ENCODE measurements at places on chromosomes 7 and 10.

- no peak for DNase-seq
These were observed 38.0 kb downstream of the LHFPL3 start for GRCh38 chr7:104366390-104366789.

- no peak for DNase-seq
These were observed 53.7 kb upstream of the IGFBP3 start for GRCh38 chr7:45974540-45975360.

GRCh38 chr10:5445006-5445405, 32.6 kb downstream of the NET1 start:
- no peak for DNase-seq

GRCh38 chr10:31912898-31913850, 15.5 kb downstream of the ARHGAP12 start:
- no peak for DNase-seq

DNA sequence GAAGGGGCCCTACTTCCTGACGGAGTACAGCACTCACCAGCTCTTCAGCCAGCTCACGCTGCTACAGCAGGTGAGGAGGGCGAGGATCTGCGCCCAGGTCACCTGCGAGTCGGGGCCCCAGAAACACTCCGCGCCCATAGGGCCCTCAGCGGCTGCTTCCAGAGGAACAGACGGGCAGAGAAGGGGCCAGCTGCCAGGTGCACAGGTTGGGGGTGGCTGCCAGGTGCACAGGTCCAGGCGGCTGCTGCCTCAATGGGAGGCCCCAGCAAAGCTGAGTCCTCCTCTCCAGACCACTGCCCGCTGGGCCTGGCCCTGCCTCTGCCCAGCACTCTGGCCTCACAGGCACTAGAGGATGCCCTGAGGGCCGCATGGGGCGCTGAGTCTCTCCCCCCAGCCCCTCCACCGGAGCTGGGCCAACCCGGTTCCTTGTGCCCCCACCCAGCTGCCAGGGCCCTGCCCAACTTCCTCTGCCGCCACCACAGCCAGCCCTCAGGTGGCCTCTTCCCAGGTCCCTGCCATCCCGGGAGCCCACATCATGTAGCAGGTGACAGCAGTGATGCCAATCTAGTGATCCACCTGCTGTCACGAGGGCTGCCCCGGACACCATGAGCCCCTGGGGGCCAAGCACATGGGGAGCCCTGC, 17.0 kb upstream of the UTF1 start:
- DNase-seq, result no peak

GRCh38 chr10:30046476-30046875, 12.9 kb downstream of the JCAD start:
- DNase-seq, result no peak

- DNase-seq, result no peak
These were observed 128.4 kb downstream of the MTERF1 start for GRCh38 chr7:91752102-91752501.

DNA sequence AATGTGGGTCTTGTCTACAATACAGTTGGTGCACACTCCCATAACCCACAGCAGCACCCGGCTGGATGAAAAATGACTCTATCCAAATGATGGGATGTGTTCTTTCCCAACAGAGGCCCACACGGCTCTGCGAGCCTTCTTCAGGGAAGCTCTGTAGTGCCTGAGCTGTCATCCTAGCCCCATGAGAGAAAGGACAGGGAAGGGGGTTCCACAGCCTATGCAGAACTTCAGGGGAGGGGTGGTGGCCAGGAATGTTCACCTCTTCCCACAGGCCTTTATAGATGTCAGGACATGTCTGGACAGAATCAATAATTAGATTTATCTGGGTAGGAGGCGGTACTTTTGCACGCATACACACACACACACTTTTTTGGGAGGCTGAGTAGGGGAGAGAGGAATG, 109.0 kb downstream of the JCAD start:
- DNase-seq, result no peak

GRCh38 chr7:142632271-142633134, 116.8 kb upstream of the PRSS1 start:
- DNase-seq, result no peak

- no peak for DNase-seq
These were observed 17.1 kb downstream of the ADAM8 start for GRCh38 chr10:133259602-133259989.

DNA sequence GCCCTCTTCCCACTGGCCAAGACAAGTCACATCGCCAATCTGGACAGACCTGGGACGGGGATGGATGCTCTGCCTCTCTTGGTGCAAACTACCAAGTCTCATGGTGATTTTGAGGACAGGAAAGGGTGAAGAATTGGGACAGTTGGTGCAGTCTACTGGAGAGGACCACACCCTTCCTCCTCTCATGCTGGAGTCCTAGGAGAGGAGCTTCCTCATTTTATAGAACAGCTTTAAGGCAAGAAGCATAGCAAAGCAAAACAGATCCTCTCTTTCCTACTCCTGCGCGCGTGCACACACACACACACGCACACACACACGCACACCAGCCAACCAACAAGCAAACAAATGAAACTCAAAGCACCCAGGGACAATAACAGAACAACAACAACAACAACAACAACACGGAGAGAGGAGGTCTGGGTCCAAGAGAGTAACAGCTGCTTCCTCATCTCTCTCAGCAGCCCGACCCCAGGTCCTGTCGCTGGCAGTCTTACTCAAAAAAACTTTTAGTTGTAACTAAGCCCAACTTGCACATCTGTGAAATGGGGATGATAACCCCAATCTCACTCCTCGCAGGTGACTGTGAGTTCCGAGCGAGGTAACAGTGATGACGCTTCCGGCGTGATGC, 83.4 kb downstream of the TMEM178B start:
- no peak for DNase-seq

GRCh38 chr7:1957471-1958225, 275.1 kb downstream of the MAD1L1 start:
- DNase-seq, result no peak

GRCh38 chr7:21724562-21724961, 181.7 kb downstream of the DNAH11 start:
- DNase-seq, result no peak

GRCh38 chr10:24721229-24722106, 2.2 kb downstream of the ARHGAP21 start:
- DNase-seq, result no peak

GRCh38 chr10:639001-639750, 50.3 kb downstream of the DIP2C start:
- no peak for DNase-seq

GRCh38 chr7:127736511-127736910, 84.5 kb downstream of the SND1 start:
- no peak for DNase-seq

GRCh38 chr7:2105280-2105679, 127.5 kb downstream of the MAD1L1 start:
- DNase-seq, result no peak

- DNase-seq, result no peak
These were observed 10.8 kb upstream of the HSPA12A start for GRCh38 chr10:116752969-116753665.

GRCh38 chr7:101172854-101173751, 7.0 kb downstream of the NAT16 start:
- no peak for DNase-seq

- no peak for DNase-seq
These were observed 757.1 kb downstream of the INHBA start for GRCh38 chr7:40945788-40946187.

- no peak for DNase-seq
These were observed 111.8 kb upstream of the AGR3 start for GRCh38 chr7:16993543-16993942.

DNA sequence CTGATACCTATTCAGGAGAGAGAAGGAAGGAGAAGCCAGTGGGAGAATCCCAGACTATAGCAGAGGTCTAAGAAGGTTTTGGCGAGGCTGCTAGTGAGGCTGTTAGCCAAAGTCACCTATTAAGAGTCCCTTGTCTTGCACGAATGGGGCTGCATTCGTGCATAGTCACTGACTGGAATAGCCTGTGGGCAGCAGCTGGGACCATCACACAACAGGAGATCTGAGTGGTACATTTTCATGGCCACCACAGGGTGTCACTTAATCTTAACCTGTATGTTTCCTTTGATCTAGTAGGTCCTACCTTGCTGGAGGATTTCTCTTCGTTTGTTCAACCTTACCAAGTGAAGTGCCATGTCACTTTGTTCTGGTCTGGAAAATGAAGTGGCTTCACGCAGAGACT, 319.9 kb downstream of the BMPER start:
- no peak for DNase-seq

DNA sequence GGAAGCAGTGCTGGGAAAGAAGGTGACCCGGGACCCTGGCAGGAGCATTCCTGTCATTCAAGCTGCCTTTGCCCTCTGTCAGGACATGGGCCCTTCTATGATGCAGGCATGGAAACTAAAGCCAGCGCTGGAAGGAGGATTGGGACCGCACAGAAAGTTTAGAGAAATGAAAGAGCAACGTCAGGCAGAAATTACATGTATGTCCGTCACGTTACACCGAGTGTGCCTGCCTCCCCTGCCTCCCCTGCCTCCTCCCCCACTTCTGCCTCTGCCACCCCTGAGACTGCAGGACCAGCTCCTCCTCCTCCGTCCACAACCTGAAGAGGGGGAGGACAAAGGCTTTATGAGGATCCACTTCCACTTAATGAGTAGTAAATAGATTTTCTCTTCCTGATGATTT, 13.9 kb upstream of the PWWP2B start:
- DNase-seq, result no peak

- no peak for DNase-seq
These were observed 113.2 kb downstream of the NPTX2 start for GRCh38 chr7:98730326-98730725.

GRCh38 chr7:69791739-69792138, 193.5 kb downstream of the AUTS2 start:
- no peak for DNase-seq

GRCh38 chr7:37352974-37353948, 95.4 kb downstream of the ELMO1 start:
- no peak for DNase-seq

DNA sequence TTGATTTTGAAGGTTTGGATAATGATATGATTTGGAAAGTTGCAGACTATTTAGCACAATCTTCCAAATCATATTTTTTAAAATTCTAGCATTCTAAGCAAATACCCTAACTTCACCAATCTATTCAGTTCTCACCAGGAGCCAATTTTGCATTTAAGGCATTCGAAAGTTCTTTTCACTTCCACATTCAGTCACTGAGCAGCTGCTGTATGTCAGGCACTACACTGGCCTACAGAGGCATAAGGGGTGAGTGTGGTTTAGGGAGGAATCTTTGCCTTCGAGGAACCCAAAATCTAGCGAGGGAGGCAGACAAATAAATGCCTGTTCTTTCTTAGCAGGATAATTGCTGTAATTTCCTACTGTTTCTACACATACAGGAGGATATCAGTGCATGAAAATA, 10.7 kb upstream of the UCN3 start:
- no peak for DNase-seq

DNA sequence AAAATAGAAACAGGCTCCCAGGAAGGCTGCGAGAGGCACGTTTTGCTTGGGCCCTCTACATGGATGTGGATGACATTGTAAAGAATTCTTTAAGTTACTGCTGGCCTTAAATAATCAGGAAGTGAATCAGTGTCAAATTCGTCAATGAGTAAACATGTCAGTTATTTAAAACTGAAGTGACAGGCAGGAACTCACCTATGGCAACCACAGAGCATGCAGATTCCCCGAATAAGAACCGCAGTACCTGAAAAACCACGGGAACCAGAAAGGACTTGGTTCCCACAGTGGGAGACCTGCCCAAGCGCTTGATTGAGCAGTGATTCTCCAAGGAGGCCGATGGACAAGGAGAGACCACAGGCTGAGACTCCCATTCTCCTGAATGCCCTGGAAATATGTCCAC, 351.2 kb upstream of the AKR1E2 start:
- DNase-seq, result no peak

- no peak for DNase-seq
These were observed 206.1 kb upstream of the NPSR1 start for GRCh38 chr7:34451923-34452322.

- no peak for DNase-seq
These were observed 198.2 kb downstream of the EBF3 start for GRCh38 chr10:129765664-129766550.

- no peak for DNase-seq
These were observed 3.0 kb upstream of the PRSS1 start for GRCh38 chr7:142746264-142746663.

GRCh38 chr10:101965075-101965765, 90.8 kb downstream of the ARMH3 start:
- no peak for DNase-seq

DNA sequence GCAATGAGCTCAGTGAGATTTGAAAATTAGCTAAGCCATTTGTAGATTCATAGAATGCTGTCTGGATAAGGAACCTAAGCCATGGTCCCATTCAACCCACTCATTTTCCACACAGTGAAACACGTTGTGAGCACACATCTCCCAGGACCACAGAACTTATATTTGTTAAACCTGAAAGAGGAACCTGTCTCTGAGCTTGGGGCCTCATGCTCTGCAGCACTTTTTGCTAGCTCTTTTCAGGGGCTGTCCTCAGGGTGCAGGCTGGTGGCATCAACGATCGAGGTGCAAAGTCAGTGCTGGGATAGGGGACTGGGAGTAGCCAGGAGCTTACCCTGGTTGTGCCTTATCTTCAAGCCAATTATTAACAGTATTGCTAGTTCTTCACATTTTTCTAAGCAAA, 11.9 kb downstream of the HECW1 start:
- DNase-seq, result no peak

DNA sequence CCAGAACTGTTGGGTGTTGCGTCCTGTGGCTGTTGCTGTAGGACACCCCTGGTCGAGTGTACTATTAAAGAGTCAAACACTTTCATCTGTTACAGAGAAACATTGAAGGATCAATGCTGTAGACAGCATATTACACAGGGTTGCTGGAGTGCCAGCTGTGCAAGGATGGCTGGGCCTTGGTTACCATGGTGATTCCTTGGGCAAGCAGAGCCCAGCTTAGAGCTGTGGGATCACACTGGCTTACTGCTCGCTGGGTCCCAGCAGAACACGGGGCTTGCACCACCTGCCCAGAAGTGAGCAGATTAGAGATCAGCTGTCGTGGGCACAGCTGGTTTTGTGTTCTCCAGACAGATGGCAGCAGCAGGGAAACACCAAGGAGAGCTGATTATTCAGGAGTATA, 76.0 kb downstream of the GPR141 start:
- DNase-seq, result no peak

- no peak for DNase-seq
These were observed 41.5 kb upstream of the PLEKHA1 start for GRCh38 chr10:122333037-122333436.

- DNase-seq, result no peak
These were observed 18.9 kb upstream of the PNLIPRP3 start for GRCh38 chr10:116408719-116409118.

DNA sequence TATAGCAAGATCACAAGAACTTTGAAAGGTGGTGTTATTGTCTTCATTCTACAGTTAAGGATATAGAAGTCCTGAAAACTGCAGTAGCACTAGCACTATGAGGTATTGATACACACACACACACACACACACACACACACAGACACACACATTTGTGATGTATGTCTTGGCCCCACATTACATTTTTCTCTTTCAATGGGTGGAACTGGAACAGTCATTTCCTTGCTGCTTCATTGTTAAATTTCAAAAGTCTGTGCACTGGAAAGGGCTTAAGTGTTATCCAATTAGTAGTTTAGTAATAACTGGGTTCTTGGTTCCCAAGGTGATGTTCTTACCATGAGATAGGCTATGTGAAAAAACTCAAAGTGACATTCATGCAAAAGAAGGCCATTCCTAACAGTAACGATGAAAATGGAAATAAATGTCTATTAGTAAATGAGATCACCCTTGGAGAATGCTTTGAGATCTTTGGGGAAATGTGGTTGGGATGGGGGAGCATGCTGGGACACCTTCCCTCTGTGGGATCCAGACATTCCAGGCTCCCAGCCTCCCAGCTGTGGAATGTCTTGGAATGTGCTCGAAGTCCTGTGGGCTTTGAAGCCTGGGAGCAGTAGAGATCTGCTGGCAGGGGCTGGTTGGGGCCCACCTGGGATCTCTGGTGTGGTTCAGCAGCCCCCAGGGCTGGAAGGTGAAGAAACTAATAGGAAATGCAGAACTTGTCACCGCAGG, 37.4 kb upstream of the CALD1 start:
- no peak for DNase-seq

Measured in epithelial cell of proximal tubule (primary cell).